ENCODE measurements at places on chromosomes 12 and 14.

GRCh38 chr12:31222620-31223222 lies 103.2 kb downstream of the SINHCAF start:
- no peak for DNase-seq

DNA sequence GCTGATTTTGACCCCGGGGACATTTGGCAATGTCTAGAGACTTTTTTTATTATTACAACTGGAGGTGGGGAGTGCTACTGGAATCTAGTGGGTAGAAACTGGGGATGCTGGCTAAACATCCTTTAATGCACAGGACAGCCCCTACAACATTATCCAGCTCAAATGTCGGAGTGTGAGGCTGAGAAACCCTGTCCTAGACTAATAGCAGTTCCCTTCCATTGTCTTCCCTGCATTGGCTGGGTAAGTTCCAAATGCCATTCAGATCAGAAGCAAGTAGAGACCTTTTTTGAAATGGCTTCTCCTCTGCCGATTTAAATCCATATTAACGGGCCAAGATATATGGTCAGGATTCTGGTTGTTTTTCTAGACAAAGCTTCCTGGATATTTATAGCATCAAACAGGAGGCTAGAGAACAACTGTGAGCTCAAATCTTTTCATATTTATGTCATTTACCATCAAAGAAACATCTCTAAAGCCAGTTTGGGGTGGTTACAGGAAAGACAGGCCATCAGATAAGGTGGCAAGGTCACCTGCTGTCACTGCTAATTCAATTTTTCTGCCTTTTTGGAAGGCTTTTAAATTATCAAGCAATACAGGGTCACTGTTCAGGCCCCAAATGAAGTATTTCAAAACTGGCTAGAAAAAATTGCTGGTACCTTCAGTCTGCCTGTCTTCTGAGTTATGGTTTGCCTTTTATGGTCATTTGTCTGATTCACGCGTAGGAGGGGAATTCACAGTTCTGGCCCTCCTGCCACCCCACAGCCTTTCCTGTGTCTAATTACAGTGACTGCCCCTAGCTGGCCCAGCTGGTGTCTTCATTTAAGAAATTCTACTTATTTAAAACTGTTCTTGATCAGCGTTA lies 20.1 kb upstream of the AKAP5 start:
- DNase-seq: no peak

- no peak for DNase-seq
These were observed 67.1 kb downstream of the PPFIA2 start for GRCh38 chr12:81692008-81692407.

GRCh38 chr12:104641862-104642261 lies 185.1 kb downstream of the CHST11 start:
- no peak for DNase-seq

DNA sequence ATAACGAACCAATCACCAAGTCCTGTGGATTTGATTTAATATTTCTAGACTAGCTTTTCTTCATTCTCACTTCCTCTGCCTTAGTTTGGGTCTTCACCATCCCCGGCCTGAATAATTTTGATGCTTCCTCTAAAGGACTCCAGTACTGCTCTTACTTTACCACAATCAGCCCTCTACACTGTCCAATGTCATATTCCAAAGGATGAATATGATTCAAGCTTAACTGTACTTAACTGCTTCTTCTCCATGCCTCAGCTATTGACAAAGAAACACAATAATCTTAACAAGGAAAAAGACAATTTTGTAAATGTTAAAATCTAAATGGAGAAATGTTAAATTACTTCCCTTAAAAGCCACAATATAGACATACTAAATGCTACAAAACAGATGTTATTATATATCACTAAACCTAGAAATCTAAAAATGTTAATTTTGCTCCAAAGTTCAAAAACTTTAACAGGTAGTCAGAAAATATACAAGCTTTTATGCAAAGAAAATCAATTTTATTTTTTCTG lies 70.2 kb downstream of the STXBP6 start:
- DNase-seq: no peak

GRCh38 chr14:62599616-62600385 lies 445.5 kb downstream of the KCNH5 start:
- no peak for DNase-seq

DNA sequence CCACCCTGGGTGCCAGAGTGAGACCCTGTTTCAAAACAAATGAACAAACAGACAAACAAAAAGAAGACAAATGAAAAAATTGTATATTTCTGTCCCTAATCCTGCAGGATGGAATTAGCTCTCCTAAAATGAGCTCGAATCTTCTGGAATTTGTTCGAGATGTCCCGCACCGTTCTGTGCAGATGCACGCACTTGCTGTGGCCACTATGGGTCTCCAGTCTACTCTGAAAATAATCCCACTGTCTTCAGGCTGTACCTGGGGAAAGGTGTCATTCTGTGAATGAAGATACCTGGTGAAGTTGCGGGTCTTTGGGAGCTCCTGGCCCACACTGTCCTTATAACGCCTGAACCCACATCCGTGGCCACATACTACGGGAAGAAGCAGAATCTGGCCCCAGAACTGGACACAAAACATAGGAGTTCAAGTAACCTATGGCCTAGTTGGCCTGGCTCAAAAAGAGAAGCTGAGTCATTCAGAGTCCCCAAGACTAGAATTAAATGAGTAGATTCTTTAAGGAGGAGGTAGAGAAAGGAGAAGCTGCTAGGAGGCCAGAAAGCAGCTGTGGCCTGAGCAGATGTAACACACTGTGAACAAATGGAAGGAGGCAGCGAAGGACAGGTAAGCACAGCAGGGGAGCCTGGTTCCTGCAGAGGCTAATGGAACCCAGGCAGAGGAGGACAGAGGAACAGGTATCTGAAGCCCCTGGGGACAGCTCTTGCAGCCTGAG lies 108.6 kb downstream of the FOXN3 start:
- DNase-seq: no peak

- DNase-seq: no peak
These were observed 51.1 kb downstream of the SLC38A1 start for GRCh38 chr12:46217541-46218321.

- no peak for DNase-seq
These were observed 37.4 kb downstream of the GNPTAB start for GRCh38 chr12:101793401-101793800.

DNA sequence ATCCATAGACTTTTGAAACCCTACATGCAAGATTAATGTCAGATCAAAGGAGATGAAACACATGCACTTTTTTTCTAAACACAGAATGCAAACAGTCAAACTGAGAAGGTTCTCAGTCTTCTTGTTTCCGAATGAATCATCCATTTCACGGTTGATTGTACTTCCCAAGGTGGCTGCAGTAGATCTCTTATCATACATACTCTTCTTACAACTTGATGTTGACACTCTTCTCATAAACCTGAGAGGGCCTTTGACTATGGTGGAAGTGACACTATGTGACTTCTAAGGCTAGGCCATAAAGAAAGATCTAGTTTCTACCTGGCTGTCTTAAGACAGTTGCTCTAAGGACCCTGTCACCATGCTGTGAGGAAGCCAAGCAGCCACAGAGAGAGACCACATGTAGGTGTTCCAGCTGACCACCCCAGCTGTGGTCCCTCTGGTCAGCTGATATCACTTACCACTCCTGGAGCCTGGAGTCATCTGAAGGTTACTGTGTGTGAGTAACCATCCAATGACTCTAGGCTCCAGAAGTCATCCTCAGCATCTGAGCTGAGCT lies 67.2 kb upstream of the HMGA2 start:
- DNase-seq: no peak

GRCh38 chr12:107990325-107990724 lies 138.8 kb upstream of the WSCD2 start:
- peak; percentile 13 for DNase-seq

DNA sequence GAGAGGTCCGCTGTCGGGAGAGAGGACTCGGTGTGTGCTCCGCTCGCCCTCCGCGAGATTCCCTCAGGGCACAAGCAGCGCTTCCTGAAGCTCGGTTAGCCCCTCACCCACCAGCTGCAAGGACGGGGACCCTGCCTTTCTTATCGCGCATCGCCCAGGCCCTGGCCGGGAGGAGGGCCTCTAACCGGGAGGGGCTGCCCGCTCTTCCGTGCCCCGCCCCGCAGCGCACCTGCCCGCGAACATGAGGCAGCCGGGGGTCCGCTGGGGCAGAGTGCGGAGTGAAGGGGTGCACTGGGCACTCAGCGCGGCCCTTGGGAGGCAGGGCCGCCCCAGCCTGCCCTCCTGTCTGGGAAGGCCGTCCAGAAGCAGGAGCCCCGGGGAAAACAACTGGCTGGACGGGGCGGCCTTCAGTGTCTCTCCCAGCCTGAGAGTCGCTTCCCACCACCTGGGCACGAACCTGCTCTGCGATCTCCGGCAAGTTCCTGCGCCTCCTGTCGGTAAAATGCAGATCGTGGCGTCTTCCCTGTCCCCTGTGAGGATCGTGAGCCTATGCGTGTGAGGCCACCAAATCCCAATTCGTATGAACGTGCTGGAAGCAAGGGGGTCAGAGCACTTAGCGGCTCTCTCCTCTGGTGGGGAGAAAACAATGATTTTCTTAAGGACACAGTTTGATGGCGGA lies 28.0 kb upstream of the ADIPOR2 start:
- peak; percentile 37 for DNase-seq

DNA sequence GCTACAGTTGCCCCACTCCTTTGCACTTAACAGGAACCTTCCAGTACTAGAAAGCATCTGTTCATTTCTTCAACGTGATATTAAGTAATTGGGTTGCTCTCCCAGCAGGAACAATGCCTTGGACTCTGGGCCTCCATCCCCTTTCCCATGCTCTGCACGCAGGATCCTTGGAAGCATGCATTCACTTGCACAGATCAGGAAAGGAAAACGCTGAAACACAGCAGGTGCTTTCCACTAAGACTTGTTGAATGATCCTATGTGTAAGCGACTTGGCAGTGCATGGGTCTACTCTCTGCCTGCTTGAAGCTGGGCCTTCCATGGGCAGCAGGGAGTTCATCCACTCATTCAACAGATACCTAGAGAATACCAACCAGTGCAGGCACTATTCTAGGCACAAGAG lies 2.3 kb downstream of the LTBP2 start:
- no peak for DNase-seq

DNA sequence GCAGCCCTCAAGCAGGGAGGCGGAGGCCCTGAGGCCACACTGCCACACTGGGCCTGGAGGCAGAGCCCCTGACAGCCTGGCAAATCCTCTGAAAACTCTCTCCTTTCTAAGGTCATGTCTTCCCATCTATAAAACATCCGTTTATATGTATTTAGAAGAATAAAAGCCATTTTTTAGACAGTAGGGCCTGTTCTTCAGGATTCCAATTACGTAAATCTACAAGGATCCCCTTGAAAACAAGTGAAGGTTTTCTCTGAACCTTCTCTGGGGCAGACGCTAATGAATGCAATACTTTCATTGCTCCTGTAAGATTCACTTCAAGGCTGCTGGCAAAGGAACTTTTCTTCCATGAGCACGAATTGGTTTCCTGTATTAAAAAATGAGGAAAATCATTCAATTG lies 12.8 kb downstream of the EIF2B2 start:
- no peak for DNase-seq

DNA sequence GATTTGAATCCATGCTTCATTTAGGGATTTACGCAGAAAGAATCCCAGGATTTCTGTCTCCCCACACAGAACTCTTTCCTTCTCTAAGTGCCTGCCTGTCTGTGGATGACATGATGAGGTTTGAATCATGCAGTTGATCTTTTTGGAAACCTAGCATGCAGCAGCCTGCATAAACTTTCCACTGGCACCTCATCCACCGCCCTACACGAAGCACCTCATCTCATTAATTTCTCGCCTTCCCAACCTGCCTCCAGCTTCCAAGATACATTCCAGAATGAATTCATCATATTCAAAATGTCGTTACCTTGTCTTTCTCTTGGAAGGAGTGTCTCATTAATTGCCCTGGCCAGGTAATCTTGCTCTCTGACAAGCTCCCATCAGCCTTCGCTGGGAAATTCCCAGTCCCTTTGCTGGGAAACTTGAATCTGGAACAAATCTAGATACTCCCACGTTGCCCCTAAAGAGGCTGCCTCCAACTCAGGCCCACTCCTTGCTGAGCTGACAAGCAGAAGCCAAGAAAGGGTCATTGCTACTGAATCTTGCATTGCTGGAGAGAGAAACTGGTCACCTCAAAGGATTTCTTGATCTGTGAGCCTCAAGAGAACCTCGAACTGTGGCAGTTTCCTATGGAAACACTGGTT lies 48.2 kb downstream of the SERPINA3 start:
- no peak for DNase-seq

DNA sequence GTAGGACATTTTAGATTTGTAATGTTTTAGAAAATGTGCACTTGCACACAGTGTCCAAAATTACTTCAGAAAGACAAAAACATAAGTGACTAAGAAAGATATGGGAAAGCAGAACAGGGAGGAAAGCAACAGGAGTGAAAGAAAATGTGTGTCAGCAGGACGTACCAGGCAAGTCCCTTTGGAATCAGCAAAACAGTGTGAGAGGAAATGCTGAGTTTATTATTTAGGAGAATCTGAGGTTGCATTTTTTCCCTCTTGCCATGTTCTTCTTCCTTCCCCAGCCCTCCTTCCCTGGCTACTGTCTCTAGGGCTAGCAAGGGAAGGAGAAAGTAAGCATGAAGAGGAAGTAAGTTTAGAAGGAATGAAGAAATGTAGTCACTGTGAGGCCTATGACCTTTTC lies 67.7 kb upstream of the CD163 start:
- DNase-seq: no peak

GRCh38 chr12:132664206-132665148 lies 22.7 kb downstream of the POLE start:
- DNase-seq: no peak

GRCh38 chr12:75650595-75651341 lies 139.4 kb upstream of the KRR1 start:
- no peak for DNase-seq

DNA sequence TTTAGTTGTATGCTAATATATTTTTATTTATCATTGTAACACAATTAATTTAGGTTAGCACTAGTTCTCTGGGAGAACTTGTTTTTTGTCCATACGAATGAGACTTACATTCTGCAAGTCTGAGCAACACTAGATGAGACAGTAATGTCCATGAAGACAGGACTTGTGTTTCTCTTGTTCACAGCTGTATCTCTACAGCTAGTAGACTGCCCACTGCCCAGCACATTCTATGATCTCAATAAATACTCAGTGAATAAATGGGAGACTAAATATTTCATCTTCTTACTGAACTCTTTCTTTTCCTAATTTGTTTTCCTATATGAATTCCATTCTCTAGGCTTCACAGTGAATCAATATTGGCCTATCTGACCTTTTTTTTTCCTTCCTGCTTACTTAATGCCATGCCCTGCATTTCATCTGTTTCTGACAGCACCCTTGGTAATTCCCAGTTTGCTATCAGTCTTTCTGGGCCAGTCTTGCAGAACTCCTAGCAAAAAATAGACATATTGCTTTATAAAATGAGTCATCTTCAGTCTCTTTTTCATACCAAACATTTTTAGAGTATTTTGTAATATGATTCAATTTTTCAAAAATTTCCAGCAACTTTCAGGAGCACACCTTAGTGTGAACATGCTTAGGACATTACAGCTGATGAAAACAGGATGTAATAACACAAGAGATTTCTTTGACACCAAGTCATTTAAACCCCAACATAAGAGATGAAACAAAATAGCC lies 185.5 kb upstream of the ATP2B1 start:
- DNase-seq: no peak

- no peak for DNase-seq
These were observed 14.2 kb downstream of the SEL1L start for GRCh38 chr14:81519200-81520011.

Measured in HEK293T (cell line).